Hypothalamus (tissue), 51 donors: ENCODE measurements at places on chromosomes 6 and 20.
A peak's percentile ranks its signal among the peaks of the same experiment; 100 is the strongest.

DNA sequence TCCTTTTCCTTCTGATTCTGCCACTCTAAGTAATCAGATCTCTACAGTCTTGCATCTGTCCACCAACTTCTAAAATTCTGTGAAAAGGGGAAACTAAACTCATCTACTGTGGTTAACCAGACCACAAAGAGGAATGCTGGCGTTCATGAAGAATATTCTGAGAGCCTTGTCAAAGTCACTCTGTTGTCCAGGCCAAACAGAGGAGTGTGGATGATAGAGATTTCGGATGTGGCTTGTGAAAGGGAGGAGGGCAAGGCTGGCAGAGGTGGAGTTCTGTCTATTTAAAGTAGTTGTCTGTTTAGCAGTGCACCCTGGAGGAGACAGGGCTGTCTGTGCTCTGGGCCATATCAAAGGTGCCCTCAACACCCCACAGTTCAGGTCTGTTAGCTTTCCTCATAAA lies 33.9 kb downstream of the CCN2 start:
- DNase-seq: no peak

GRCh38 chr6:53608396-53608795 lies 57.2 kb downstream of the KLHL31 start:
- DNase-seq: no peak

DNA sequence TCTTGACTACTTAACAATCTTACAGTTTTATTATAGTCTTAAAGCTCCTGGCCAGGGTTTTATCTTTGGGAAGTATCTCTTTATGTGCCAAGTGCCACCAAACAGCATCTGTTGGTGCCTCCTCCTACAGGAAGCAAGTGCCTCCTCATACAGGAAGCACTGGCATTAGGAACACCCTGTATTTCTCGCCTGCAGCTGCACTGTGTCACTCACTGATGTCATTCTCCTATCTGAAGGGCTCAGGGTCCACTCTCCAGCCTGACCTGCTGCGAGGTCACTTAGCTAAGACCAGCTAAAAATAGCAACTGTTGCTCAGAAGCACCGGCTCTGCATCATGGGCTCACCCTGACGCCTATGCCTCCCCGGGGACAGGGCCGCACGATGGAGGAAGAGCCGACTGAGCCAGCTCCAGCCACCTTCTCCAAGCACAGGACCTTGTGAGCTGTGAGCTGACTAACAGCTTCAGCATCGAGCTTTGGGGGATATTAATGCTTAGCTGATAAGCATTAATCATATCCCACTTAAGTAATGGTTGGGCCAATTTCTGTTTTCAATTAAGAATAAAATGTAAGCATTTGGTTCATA lies 66.3 kb upstream of the CD93 start:
- DNase-seq: no peak

GRCh38 chr6:157983406-157984119 lies 1.9 kb downstream of the SYNJ2 start:
- no peak for DNase-seq

DNA sequence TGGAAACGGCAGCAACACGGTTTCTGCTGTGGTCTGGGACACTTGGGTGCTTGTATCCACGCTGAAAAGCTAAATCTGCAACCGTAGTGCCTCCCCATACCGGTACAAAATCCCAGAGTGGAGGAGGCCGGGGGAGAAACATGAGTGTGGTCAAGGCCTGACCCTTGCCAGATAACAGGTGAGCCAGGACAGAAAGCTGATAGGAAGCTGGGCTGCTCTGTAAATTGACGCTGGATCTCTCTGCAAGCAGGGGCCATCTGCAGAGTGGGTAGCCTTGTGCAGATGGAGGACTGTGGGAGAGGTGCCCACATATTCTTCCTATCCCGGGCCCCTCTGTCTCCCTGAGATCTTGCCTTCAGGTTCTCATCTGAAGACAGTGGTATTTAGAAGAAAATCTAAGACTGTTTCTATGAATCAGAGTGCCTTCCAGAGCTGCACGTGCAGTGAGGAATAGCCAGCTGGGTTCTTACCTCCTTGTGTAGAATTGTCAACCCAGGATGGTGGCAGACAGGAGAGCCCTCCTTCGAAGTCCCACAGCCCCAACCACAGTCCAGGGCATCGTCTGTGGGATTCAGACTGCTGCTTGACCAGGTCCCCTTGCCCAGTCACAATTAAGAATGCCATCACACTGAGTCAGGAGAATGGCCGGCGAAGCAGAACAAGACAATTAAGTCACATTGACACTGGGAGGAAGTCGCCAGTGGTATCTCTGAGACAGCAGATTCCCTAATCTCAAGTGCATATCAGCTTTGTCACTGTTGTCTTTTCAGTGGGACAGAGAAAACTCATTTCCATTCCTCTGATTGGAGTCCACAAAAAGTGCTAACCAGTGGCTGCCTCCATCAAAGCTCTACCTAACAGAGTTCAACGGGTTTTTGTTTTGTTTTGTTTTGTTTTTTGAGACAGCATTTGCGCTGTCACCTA lies 100.0 kb upstream of the RIPOR2 start:
- DNase-seq: no peak

DNA sequence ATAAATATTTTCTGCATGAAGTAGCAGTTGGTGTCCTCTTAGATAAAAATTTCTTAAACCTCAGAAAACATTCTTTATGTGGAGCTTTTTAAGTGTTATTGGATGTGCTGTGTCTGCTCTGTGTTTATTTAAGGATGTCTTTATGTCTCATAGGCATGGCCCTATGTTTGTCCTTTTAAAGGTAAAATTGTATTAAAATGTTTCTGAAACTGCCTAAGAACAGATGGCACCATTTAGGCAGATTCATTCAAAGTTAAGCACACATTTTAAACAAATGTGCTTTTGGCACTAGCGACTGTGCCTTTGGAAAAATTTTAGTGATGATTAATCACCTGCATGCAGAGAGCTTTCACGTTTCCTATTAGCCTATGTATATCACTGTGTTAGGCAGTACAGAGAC lies 125.2 kb downstream of the KIF6 start:
- DNase-seq: no peak

GRCh38 chr6:152052061-152052460 lies 244.6 kb downstream of the ESR1 start:
- DNase-seq: no peak

DNA sequence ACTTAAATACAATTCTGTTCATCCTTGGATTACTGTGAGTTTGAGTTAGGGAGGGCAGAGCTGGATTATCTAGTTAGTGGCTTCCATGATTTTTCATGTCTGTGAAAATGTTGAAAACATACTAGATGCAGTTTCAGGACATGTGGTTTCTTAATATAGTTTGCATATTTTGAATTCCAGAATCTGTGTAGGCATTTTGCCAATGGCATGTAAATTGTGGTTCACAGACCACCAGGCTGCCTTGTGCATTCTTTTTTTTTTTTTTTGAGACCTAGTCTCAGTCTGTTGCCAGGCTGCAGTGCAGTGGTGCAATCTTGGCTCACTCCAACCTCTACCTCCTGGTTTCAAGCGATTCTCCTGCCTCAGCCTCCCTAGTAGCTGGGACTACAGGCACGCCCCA lies 42.8 kb downstream of the CDC5L start:
- DNase-seq: no peak

DNA sequence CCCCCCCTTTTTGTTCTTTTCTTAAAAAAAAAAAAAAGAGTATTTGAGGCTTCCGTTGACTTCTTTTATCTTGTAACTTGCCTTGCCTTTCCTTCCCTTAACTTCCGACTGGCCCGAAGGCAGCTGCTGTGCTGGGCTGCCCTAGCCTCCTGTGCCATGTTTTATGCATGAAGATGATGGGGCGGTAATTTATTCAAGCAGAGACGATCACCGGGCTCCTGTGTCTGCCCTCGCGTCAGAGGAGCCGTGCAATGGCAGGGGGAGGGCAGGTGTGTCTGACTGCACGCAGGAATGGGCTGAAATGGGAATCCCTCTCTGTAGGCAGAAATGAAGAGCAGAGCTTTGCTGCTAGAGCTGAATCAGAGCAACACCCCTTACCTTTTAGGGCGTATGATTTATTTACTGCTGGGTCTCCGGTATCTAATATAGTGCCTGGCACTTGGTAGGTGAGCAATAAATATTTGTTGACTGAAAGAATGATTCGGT lies 106.3 kb upstream of the RIPOR2 start:
- DNase-seq: no peak

- DNase-seq: no peak
These were observed 28.0 kb upstream of the MCM9 start for GRCh38 chr6:118963003-118963402.

DNA sequence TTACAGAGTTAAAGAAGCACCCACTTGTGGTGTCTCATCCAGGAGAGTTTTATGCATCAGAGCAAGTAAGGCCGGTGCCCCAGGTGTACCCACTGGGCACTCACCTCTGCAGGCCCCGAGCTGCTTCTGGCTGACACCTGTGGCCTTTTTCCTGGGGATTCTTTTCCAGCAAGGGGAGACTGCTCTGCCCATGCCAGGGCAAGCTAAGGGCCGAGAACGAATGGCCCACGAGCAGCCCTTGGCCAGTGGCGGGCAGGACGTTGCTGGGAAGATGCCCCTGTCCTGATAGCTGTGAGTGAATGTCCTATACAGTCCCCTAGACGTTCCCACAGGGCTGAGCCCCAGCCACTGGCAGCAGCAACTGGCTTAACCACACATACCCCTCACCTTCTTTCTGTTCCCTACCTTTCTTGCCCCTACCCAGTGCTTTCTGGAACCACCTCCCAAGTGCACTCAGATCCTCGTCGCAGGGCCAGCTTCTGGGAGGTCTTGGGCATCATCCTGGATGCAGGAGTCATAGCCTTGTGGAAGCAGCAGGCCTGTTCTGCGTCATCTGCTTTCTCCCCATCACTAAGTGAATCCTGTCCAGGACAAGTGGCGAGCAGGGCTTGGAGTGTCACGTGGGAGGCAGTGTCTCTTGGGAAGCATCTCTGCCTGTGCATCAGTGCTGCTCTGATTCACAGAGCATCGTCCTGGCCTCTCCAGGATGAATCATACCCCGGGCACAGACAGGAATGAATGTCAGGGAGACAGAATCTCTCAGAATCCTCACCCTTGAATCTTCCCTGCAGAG lies 32.5 kb downstream of the SYNDIG1 start:
- no peak for DNase-seq

DNA sequence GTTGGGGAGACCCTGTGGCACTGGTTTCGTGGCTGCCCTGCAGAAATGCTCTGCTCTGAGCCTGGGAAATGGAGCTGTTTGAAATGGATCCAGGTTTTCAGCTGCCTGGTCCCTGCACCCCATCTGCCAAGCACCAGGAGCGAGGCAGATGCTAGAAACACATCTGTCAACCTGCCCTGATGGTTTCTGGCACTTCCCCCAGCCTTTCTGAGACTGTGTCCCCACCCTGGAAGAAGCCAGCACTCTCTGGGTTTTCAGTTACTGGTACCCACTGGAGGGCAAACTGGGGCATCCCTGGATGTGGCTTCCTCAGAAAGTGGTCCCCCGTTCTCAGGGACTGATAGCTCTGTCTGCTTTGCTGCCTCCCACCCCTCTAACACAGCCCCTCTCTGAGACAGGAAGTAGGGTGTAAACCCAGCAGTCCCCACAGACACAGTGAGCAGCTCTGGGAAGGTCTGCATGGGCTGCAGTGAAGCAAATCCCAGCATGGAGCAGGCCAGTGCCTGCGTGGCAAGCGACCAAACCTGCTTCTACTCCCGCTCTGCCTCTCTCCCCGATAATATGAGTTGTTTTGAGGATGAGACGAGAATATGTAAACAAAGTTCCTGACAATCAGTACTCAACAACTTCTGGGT lies 54.2 kb upstream of the MAFB start:
- no peak for DNase-seq

- no peak for DNase-seq
These were observed 17.1 kb downstream of the NTSR1 start for GRCh38 chr20:62725596-62726268.

DNA sequence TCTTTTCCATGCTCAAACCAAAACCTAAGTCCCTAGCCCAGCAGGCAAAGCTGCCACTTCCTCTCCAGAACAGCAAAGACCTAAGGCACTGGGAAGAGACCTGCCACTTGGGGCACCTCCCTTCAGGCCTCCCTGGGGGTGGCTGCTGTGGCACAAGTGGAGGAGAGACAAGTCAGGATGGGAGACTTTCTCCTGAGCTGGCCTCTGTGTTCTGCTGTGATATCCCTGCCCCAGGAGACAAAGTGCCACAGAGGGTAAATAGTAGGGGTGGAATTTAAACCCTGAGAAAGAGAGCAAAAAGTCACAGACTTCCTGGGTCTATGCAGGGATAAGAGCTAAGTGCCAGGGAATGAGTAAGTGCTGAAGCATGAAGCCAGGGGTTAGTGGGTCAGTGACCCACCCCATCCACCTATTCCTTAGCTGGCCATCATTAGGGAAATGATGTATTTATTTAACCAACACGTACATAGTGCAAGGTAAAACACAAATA lies 84.2 kb downstream of the MRPL14 start:
- no peak for DNase-seq

DNA sequence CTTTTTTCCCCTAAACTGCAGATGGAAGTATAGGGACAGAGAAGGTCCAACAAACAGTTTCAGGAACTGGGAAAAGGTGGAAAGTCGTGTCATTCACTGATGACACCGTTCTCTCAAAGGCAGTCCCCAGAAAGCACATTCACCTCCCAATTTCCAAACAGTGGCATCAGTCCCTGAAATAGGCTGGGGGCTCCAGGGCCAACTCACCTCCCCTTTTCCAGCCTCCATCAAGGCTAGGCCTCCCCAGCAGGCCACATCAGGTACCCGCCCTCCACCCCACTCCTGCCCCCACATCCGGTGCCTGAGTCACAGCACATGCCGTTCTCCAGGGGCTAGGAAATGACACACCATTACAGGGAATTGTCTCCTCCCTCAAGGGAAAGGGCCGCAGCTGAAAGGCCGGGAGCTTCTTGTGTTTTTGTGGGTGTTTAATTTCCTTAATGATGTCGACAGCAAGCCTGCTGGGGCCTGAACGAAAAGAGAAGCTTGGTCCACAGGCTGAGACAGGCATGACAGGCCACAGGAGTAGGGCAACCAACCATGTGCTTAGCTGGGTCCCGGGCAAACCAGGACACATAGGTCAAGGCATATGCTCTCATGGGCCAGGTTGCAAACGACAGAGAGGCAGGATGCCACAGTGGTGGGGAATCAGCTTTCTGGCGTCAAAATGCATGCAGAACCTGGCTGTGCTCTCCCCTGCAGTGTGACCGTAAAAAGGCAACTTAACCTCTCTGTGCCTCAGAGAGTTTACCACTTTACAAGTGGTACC lies 39.2 kb downstream of the ZMYND8 start:
- DNase-seq: peak; percentile 17

DNA sequence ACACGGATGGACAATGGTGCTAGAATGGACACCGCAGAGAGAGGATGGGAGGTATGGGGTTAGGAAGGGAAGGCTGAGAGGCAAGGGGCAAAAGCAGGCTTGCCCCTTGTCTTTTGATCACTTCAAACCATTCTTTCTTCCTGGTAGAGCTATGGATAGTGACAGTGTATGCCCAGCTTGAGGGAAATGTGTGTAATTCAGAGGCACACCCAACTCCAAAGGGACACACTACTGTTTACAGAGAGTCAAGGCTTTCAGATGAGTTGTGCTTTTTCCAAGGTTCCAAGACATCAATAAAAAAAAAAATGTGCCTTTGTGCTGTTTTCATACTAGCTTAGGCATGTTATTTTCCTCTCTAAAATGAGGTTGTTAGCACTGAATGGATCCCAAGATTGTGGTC lies 185.0 kb downstream of the MCHR2 start:
- no peak for DNase-seq

GRCh38 chr6:112384511-112384910 lies 37.4 kb downstream of the RFPL4B start:
- no peak for DNase-seq

- no peak for DNase-seq
These were observed 105.8 kb downstream of the UTRN start for GRCh38 chr6:144390886-144391285.

- DNase-seq: no peak
These were observed 18.2 kb downstream of the TRIM26 start for GRCh38 chr6:30194797-30195690.
